NCI-H187 (cell line): ENCODE measurements at places on chromosomes 3 and 15.

DNA sequence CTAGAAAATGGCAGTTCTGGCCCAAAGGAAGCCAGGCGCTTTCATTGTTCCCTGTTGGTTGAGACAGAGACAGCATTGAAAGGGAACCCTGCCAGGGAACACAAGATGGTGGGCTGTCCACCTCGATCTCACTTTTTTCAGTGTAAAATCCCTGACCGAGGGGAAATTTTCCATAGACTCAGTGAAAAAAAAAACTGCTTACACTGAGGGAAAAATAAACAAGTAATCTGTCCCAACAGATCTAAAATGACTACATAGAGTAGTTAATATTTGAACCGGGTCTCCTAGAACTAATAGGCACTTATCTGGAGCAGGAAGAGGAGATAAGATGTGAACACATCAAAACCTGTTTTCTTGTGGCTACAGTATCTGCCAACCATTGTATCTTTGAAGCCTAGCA lies 763.4 kb upstream of the GOLIM4 start:
- no peak for DNase-seq

GRCh38 chr15:100671858-100672543 lies 69.6 kb downstream of the ASB7 start:
- DNase-seq = no peak

DNA sequence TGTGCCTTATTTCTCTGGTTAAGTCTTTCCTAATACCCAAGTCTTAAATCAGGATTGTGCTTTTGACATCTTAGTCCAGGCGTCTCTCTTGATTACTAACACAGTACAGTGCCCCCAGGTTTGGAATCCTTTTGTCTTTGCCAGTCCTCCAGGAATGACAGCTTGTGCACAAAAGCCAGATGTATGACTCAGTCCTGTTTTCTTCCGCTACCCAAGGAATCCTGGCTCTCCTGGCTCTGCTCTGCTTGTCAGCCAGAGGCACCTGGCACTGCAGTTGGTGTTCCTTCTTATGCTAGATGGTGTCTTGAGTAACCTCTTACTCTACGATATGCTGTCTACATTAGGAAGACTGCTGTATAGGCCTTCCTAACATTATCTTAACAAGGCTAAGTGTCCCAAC lies 728.2 kb upstream of the NECTIN3 start:
- no peak for DNase-seq

GRCh38 chr3:127622031-127622430 lies 7.0 kb upstream of the PODXL2 start:
- no peak for DNase-seq

DNA sequence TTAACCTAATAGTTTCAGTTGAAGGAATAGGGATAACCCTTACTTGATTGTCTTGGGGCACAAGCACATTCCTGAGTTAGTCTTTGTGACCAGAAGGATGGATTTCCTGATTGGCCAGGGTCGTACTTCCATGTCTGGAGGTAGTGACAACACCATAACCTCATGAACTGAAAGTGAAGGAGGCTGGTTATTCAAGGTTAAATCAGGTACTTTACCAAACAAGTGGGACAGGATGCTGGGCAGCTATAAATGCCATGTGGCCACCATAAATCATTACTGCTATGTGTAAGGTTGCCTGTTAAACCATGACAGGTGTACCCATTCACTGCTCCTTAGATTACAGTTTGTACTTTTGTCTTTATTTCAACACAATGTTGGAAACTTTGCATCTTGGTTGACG lies 128.3 kb upstream of the SAMMSON start:
- no peak for DNase-seq

- DNase-seq = peak; percentile 39
These were observed 129.8 kb downstream of the PPM1L start for GRCh38 chr3:160885791-160886286.

- DNase-seq = peak; percentile 19
These were observed 1.3 kb downstream of the CACNA1D start for GRCh38 chr3:53495520-53496391.

- DNase-seq = no peak
These were observed 781 bp downstream of the TRNT1 start for GRCh38 chr3:3127432-3128010.

DNA sequence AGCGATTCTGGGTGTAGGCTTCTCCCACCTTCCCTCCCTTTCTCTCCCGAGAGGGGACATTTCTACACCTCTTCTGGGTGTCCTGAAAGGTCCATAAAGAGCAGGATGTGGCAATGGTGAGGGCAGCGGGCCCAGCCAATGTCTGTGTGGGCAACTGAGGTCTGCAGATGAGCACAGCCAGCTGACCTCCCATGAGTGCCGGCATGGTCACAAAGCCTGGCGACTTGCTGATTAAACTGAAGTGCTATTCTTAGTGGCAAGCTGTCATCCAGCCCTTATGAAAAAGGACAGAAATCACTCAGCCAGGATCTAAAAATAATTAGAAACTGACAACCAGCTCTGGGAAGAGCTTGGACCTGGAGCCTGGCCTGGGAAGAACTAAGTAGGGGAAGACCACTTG lies 124.3 kb upstream of the RGMA start:
- no peak for DNase-seq

GRCh38 chr3:132034486-132035464 lies at the start of gene CPNE4:
Gene CPNE4, minus strand, starts transcription at chr3:132035014.
- DNase-seq = peak; percentile 87

GRCh38 chr3:59769127-59769750 lies 719.4 kb upstream of the CFAP20DC start:
- DNase-seq = no peak

DNA sequence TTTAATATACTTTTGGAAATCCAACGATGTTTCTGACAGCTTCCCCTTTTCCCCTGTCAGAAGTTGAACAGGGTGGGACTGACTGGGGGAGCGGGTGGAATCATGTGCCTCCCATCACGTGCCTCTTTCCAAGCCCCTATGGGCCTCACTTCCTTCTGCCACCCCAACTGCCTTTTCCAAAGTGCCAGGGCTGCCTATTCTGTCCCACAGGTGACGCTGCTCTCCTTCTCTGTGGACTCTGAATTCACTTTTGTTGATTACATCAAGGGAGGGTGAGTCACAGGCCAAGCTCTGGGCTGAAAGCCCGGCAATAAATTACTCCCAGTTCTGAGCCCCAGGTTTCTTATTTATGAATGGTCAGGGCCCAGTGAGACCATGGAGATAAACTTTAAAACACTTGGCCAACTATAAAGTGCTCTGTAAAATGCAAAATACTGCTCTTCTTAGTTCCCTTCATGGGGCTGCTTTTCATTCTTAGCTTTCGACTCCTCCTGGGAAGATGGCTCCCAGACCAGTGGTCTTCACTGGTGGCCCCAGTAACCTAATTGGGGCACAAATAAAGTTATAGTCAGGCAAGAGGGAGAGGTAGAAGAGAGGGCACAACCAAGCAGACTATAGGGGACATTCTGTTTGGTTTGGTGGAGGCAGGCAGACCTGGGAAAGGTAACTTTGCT lies 12.3 kb downstream of the CPNE9 start:
- no peak for DNase-seq

- no peak for DNase-seq
These were observed 43.0 kb downstream of the MESD start for GRCh38 chr15:80946576-80946975.

- no peak for DNase-seq
These were observed 451 bp downstream of the ONECUT1 start for GRCh38 chr15:52789601-52790168.

- DNase-seq = no peak
These were observed 698.7 kb downstream of the FHIT start for GRCh38 chr3:60552581-60552980.

DNA sequence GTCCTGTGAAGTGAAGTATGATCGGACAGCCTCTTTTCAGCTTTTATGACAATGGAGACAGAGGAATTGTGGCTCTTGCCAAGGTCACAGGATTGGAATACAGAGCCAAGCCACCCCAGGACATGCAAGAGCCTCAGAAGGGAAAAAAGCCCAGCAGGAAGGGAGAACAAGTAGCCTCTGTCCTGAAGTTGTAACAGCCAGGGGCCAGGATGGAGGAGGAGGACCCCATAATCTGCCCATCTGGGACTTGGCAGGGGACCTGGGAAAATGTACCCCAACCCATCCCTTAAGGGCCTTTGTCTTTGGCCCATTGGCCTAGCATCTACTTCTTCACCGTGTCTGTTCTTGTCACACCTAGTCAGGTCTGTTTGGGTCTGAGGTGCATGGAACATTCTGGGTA lies 60.4 kb upstream of the POLG start:
- DNase-seq = no peak

DNA sequence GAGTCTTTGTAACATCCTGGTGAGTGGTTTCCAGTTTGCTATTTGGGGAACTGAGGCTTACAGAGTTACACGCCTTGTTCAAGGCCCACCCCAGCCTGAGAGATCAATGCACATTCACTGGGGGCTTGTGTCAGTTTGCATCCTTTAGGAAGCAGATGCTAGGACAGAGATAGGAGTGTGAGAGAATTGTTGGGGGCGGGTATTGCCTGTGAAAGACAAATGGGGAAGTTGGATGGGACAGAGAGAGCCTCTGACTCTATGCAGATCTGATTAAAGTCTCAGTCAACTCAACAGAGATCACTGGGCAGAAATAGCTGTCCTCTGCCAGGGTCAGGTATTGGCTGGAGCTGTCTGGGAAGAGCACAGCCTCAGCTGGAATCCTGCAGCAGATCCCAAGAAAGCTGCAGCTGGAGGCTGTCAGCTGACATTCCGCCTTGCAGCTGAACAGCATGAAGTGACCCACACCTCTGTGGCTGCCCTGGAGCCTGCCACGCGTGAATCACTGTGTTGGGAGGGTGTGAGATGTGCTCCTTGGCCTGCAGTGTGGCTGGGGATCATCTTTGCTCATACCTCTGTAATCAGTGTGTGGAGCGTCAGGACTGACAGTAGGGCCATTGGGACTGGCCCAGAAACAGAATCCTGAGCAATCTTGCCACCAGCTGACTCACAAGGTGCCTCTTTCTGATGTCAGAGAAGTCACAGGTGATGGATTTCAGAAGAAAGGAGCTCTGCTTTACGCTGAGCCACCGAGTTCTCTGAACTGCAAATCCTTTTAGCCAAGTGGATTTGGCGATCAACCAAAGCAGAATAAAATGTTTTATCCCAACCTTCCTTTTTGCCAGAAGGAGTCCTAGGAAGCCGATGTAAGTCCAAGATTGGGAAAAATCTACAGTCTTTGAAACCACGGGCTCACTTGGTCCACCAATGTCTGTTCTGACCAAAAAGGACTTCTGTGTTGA lies 284.1 kb upstream of the LRRFIP2 start:
- DNase-seq = no peak

DNA sequence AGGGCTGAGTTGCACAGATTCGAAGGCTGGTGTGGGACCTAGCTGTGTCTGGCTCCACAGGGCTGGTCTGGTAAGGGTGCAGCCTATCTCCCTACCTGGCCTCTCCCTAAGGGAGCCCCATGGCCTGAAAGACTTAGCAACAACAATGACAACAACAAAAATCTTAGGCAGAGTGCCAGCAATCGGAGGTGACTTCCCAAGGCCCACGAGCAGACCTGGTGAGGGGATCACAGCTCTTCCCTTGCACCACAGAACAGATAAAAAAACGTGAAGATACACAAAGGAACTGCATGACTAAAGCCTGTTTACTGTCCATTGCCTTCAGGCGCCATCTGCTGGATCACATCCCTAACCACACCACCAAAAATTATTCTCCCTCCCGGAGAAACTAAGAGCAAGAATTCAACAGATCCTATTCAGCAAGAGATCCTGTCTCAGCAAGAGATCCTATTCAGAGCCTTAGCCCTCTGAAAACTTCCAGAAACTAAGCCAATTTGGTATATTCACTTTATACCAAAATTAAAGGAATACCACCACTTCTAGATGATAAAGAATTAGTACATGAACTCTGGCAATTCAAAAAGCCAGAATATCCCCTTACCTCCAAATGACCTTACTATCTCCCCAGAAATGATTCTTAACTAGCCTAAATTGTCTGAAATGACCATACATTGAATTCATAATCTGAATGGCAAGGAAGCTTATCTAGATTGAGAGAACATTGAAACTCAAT lies 24.1 kb upstream of the OR5K4 start:
- DNase-seq = no peak

DNA sequence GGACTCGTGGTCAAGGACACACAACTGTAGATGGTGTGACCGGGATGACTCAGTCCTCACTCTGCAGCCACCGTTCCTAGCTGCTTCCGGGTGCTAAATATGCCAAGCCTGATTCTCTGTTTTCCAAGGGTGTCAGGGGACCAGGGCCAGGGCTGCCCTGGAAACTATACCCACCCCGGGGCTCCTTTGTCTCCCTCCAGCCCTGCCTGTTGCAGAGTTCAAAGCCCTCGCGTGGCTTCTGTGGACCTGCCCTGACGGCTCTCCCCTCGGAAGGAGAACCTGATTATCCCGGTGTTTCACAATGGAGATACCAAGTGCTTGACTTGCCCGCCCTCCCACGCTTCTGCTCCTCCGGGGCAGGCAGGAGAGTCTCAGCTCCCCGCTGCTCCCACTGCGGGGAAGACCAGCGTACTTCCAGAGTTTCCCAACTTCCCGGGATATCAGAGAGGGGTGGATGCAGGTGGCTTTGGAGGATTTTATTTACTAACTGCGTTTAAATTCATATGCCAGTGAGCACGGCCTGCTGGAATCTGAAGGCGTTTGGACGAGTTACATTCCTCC lies 125.0 kb downstream of the ASB7 start:
- DNase-seq = no peak

- no peak for DNase-seq
These were observed 49.9 kb upstream of the KLF13 start for GRCh38 chr15:31276596-31277298.
